ENCODE measurements at places on chromosomes 2 and 18.

GRCh38 chr2:143691121-143691520 is 561.9 kb downstream of the ARHGAP15 start:
- DNase-seq = no peak

DNA sequence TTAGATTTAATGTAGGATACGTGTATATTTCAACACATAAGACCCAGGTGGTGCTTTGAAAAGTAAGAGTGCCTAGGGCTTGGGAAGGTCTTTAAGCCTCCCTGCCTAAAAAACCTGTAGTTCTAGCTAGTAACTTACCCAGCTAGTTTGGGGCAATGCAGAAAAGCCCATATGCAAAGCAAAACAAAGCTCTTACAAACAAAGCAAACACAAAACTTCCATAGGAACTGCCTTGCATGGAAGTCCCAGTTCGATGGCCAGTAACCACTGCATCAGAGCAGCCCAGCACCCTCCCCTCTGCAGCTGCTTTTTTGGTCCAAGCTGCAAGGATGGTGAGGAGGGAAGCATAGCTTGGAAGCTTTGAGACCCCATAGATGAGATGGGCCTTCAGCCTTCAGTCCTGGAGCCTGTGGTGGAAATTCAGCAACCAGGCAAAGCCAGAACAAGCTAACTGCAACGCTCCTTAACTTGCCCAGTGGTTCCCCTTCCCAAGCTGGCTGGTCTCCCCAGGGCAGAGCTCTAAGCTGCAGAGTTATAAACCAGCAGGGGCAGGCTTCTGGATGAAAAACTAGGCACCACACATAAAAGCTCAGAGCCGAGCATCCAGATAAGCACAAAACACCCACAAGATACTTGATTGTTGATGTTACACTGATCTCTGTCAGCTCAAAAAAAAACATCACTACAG is 16.2 kb downstream of the C2orf76 start:
- no peak for DNase-seq

GRCh38 chr18:59996370-59996966 is 96.7 kb downstream of the PMAIP1 start:
- DNase-seq = peak; percentile 31

GRCh38 chr18:45666520-45666919 is 51.2 kb downstream of the SLC14A2 start:
- DNase-seq = no peak

DNA sequence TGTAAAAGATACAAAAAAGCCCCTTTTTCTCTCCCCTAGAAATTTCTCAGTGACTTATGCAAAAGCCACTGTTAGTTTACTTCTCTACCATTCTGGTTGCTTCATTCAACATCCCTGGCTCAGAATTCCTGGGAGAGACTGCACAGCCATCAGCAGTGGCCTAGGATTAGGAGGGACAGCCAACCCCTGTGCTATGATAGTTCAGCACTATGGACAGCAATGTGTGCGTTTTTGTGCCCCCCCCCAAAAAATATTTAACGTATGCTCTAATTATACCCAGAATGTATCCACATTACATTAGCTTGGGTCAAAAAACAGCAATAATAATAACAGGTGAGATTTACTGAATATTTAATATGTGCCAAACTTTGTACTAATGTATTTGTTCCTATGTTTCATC is 29.0 kb downstream of the OSR1 start:
- no peak for DNase-seq

DNA sequence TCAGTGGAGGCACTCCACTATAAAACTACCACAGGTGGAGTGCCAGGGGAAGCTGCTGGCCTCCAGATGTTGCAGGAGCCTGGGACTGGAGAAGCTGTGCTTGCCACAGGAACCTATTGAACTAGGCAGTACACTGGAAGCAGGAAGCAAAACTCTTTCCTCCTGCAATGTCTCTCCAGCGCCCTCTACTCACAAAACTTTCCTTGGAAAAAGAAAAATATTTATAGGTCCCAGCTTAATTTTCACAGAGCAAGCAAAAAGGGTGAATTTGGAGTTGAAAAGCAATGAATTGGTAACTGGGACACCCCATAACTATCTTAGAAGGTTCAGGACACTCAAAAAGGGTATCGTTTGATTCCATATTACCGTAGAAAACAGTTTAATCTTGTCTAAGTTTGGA is 33.2 kb upstream of the REEP1 start:
- DNase-seq = no peak

DNA sequence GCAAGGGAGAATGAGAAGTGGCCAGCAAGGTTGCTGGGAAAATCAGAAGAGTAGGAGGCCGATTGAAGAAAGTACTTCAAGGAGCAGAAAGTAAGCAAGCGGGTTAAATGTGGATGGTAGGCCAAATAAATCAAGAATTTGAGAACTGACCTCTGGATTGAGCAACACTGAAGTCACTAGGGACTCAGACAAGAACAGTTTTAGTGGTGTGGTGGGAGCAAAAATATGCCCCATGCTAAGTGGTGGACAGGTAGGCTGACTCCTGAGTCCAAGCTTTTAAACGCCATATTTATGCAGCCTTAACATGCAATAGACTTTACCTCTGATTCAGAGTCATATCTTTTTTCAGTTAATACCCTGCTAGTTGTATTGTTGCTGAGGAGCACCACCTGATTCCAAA is 4.5 kb downstream of the TRABD2A start:
- no peak for DNase-seq

- no peak for DNase-seq
These were observed 72.3 kb downstream of the CCDC138 start for GRCh38 chr2:108858894-108859293.

DNA sequence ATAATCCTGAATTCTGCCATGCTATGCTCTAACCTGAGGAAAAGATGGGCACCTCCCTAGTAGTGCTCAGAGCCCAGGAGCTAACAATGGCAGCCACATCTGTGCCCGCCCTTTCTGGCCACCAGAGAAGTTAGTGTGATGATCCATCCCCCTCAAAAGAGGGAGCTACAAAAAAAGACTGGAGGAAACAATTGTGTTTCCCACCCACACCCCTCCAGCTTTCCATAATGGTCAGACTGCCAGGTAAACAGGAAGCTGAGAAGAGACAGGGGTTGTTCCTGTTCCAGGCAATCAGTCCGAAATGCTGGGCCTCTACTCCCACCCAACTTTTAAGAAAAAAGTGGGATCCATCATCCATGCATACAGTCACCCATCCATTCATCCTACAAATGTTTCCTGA is 3.2 kb downstream of the TBC1D8 start:
- no peak for DNase-seq

GRCh38 chr2:132849118-132849517 is 179.1 kb upstream of the LYPD1 start:
- no peak for DNase-seq

- no peak for DNase-seq
These were observed 205.1 kb upstream of the EPAS1 start for GRCh38 chr2:46091961-46092667.
